ENCODE measurements at places on chromosomes 12 and 14.
A peak's percentile ranks its signal among the peaks of the same experiment; 100 is the strongest.

- peak; percentile 14 for DNase-seq
These were observed 694 bp downstream of the TMBIM6 start for GRCh38 chr12:49741882-49742620.

- DNase-seq = no peak
These were observed 4.8 kb downstream of the CEP170B start for GRCh38 chr14:104869669-104870367.

DNA sequence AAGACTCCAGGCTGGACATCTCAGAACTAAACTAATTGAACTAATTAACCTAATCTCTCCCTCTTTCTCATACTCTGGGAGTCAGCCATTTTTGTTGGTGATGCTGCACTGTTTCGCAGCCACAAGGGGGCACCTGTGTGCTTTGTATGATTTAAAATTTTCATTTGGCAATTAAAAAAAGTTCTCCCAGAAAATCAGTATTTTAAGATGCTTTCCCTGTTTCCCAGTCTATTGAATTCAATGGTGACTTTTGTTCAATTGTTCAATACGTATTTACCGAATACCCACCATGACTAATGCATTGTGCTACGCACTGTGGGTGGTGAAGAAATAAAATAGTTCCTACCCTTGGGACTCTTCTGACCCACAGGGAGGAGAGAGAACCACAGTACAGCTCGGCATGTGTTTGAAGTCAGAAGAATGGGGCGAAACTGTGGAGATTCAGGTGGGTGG is 63.7 kb downstream of the ZNF664 start:
- DNase-seq = peak; percentile 6

DNA sequence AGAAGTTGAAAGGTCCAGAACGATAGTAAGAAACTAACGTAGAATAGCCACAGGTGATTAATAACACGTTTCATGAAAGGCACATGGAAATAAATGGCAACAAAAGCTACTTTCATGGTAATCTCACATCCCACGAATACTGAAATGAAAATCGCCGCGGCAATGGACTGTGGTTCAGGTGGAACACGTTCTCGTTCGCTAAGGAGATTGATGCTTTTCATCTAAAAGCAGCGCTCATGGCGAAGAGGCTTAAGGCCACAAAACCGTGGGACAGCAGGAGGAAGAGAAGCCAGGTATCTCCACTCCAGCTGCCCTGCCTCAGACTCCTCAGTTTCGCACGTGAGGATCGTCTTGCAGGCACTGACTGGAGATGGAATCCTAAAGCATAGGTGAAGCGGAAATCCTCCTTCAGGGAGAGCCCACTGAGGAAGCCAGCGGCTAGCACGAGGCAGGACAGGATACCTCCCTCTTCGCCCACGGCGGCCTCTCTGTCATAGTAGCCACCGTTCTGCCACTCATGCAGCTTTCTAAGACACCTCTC is 696 bp upstream of the GPHN start:
- no peak for DNase-seq

DNA sequence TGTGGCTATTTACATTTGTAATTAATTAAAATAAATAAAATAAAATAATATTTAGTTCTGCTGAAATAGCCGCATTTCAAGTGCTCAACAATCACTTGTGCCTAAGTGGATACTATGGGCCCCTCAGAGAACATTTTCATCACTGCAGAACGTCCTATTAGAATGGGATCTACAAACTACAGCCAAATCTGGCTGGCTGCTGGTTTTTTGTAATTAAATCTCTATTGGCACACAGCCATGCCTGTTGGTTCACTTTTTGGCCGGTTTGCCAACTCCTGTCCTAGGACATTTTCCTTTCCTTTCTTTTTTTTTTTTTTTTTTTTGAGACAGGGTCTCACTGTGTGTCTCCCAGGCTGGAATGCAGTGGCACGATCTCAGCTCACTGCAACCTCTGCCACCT is 9.8 kb downstream of the CCDC63 start:
- DNase-seq = no peak

GRCh38 chr14:104898870-104899510 is 25.7 kb upstream of the PLD4 start:
- no peak for DNase-seq

DNA sequence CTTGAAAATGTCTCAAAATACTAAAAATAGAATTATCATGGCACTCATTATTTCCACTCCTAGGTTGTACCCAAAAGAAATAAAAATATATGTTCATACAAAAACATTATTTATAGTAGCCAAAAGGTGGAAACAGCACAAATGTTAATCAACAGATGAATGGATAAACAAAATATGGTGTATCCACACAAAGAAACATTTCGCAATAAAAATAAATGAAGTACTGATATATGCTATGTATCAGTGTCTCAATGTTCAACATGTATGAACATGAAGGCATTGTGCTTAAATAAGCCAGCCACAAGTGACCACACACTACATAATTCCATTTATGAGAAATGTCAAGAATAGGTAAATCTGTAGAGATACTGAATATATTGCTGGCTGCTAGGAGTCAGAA is 40.9 kb downstream of the FOXG1 start:
- DNase-seq = no peak

- no peak for DNase-seq
These were observed 14.6 kb upstream of the SP1 start for GRCh38 chr12:53365245-53365904.

- no peak for DNase-seq
These were observed 21.7 kb upstream of the DUSP6 start for GRCh38 chr12:89373763-89374572.

DNA sequence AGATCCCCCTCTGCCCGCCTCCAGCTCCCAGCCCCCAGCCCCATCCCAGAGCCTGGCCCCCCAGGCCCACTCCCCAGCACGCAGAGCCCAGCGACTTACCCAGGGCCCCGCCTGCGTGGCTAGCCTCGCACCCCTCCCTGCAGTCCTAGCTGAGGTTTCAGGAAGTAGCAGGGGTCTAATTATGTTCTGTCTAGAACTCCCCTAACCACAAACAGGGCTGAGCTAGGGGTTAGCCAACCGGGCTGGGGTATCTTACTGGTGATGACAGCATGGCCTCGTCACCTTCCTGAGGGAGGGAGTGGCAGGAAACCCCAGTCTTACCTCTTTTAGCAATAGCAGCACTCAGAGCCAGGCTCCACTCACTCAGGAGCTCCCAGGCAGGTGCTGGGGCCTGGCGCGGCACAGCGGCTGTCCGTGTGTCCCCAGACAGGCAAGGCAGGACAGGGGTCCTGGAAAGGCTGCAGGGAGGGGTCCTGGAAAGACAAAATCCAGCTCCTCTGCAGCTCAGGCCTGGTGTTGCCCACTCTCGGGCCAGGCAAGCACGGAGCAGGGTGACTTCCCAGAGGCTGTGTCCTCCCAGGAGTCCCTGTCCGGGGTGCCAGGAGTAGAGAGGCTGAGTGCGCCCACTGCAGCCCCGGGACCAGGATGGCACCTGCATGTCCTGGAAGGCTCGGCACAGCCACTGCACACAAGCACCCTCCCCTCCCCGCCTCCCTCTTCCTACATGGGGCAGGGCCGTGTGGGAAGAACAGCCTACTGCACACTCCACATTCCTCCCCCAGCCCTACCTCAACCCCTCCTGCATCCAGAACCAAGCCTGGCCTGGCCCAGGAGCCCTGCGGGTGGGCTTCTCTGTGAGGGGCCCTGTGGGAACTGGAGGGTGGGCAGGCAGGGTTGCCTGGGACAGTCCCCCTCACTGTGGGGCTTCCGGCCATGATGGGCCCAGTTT is at the start of gene GPR132:
Gene GPR132, minus strand, starts transcription at position 151 of the 949 bp plus-strand sequence. CDS start 10,010 bp downstream, outside the sequence.
- DNase-seq = no peak

Measured in NCI-H2081 treated with DMSO at 0.1 percent for 48 hours (cell line).